Caco-2 (cell line): ENCODE measurements at places on chromosomes 4 and X. TPM values are rescaled to one million over a fixed set of nuclear protein-coding genes. Genes with fewer than 3 reads are reported as not detected.

Gene STPG2
- total RNA-seq: not detected in 2 replicates

Gene MID1IP1
- total RNA-seq: 35.5 and 40.6 TPM in 2 replicates

Gene DKK2
- total RNA-seq: not detected in 2 replicates

Gene CNKSR2
- not detected in 2 replicates for total RNA-seq

Gene PDE5A
- total RNA-seq: 7.9 and 10.8 TPM in 2 replicates

Gene ASB5
- total RNA-seq: not detected in 2 replicates

Gene MAGEB1
- not detected in 2 replicates for total RNA-seq
